ENCODE measurements at places on chromosomes 5 and 9. TPM values are rescaled to one million over a fixed set of nuclear protein-coding genes. Genes with fewer than 3 reads are reported as not detected.

- H3K4me1 ChIP-seq, result no peaks in the 10 kb centered on the region
- no peak for DNase-seq
- H3K4me3 ChIP-seq, result no peak overlapping the region
- H3K27me3 ChIP-seq, result no peaks in the 10 kb centered on the region
Observed at GRCh38 chr5:83911367-83911919, 190.8 kb upstream of the HAPLN1 start.

DNA sequence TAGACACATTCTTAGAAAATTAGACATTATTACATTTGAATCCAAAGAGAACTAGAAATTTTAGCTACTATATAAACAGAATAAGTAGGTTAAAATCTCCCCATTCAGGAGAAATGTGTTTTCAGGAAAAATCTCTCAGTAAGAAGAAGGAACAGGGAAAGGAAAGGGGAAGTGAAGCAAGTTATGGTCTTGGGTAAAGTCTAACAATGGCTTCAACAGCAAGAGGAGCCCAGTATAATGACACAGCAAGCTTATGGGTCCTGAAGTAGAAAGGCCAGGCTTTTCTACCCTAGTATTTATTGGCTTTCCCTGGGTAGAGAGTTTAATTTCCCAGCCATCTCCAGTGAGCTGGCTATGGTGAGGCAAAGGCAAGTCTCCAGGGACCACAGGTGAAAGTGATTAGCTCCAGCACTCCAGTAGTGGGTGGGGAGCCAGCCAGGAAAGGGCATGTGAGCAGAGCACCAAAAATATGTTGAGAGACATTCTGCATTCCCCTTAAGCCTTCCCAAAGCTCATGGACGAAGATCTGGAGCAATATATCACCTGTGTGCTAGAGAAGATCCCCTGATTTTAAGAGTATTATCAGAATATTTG is 981.7 kb downstream of the NR2F1-AS1 start:
- no peak overlapping the region for H3K4me3 ChIP-seq
- H3K36me3 ChIP-seq, result no peaks in the 10 kb centered on the region
- H3K27ac ChIP-seq, result no peak overlapping the region
- DNase-seq, result no peak
- no peaks in the 10 kb centered on the region for H3K27me3 ChIP-seq

DNA sequence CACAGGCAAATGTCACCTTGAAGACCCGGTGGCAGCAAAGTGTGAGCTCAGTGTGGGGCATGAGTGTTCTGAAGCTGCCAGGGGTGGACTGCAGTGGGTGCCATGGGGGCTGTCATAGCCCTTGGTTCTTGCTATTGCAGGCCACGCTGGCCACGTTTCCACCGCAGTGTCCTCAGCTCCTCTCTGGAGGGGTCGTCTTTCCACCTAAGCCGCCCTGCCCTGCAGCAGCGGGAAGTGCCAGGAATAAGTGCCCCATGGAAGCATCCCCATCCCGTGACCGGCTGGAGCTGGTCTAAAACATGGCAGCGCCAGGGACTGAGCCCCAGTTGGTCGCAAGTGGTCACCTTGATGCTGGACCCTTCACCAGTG is 6.9 kb downstream of the OBP2B start:
- H3K27me3 ChIP-seq, result no peaks in the 10 kb centered on the region
- no peaks in the 10 kb centered on the region for H3K36me3 ChIP-seq
- DNase-seq, result no peak

DNA sequence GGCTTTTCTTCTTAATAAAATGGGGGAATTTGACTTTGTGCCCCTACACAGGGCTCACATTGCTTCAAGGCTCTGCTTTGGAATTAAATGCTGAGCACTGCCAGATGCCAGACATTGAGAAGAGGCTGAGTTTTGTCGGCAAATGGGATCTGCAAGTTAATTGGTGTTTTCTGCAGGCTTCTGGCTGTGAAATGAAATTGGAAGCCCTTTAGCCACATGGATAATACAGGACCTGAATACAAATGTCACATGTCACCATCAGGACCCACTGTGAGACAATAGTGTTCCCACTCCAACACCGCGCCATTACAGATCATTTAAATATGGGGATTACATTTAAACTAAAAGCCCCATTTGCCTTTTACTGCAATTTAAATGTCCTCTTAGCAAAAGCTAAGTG is 164.4 kb downstream of the ZSWIM6 start:
- no peaks in the 10 kb centered on the region for H3K36me3 ChIP-seq
- H3K4me1 ChIP-seq, result no peaks in the 10 kb centered on the region
- no peak overlapping the region for H3K4me3 ChIP-seq
- DNase-seq, result no peak

GRCh38 chr5:2588850-2589501 is 162.5 kb downstream of the IRX2 start:
- H3K27me3 ChIP-seq, result no peaks in the 10 kb centered on the region
- no peaks in the 10 kb centered on the region for H3K4me1 ChIP-seq
- H3K4me3 ChIP-seq, result no peak overlapping the region
- H3K36me3 ChIP-seq, result no peaks in the 10 kb centered on the region
- no peak overlapping the region for H3K27ac ChIP-seq

- H3K27ac ChIP-seq, result peak overlapping the region; percentile 23
- no peaks in the 10 kb centered on the region for H3K36me3 ChIP-seq
- H3K4me3 ChIP-seq, result no peak overlapping the region
- no peaks in the 10 kb centered on the region for H3K27me3 ChIP-seq
- DNase-seq, result no peak
Observed at GRCh38 chr9:14293801-14294200, 20.1 kb downstream of the NFIB start.

- H3K36me3 ChIP-seq, result no peaks in the 10 kb centered on the region
- H3K27ac ChIP-seq, result no peak overlapping the region
- no peak for DNase-seq
- H3K27me3 ChIP-seq, result no peaks in the 10 kb centered on the region
Observed at GRCh38 chr9:93154293-93154903, 20.3 kb upstream of the NINJ1 start.

- no peaks in the 10 kb centered on the region for H3K27me3 ChIP-seq
- no peak overlapping the region for H3K4me3 ChIP-seq
- H3K36me3 ChIP-seq, result no peaks in the 10 kb centered on the region
- no peak overlapping the region for H3K27ac ChIP-seq
Observed at GRCh38 chr5:114434396-114435219, 72.7 kb downstream of the KCNN2 start.

GRCh38 chr5:60339691-60340201 is 360.2 kb downstream of the DEPDC1B start:
- H3K4me3 ChIP-seq, result no peak overlapping the region
- H3K4me1 ChIP-seq, result no peaks in the 10 kb centered on the region
- DNase-seq, result no peak
- no peak overlapping the region for H3K27ac ChIP-seq
- no peaks in the 10 kb centered on the region for H3K36me3 ChIP-seq

DNA sequence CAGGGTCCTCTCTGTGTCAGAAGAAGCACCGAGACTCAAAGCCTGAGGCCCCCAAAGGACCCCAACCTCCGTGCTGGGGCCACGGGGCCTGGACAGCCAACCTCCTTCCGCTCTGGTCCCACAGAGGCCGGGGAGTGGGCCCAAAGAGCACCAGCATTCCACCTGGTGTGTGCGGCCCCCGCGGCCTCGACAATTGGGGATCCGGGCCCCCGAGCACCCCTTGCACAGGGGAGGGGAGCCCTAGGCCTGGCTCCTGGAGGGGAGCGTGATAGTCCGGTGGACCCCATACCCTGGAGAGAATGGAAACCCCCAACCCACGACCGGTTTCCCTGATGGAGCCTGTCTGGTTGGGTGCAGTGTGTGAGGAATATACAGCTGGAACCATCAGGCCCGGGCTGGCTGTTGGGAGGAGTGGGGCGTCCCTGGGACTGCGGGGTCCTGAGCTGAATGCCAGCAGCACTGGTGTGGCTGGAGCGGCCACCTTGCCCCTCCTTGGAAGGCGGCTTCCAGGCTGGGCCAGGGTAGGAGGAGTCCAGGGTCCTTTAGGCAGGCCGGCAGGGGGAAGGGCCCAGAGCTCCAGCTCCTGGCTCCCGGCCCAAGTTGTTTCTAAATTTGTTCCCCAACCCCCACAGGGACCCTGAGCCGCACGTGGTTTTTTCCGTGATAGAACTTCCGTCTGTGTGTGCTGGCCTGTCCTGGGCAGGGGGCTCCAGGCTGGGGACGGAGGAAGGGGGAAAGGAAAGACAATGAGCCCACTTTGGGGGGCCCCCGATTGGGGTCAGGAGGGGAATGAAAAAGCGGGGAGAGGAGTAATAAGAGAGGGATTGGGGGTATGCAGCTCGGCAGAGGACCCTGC is 825 bp upstream of the TOR4A start:
- no peaks in the 10 kb centered on the region for H3K36me3 ChIP-seq
- H3K4me1 ChIP-seq, result peaks cover 17% of the 10 kb centered on the region
- H3K27ac ChIP-seq, result peak overlapping the region; percentile 83
- H3K4me3 ChIP-seq, result peak overlapping the region; percentile 36
- H3K27me3 ChIP-seq, result peaks cover 42% of the 10 kb centered on the region
- peak; percentile 36 for DNase-seq

GRCh38 chr5:155019601-155020226 is 6.2 kb downstream of the KIF4B start:
- no peak for DNase-seq
- H3K4me3 ChIP-seq, result no peak overlapping the region
- no peaks in the 10 kb centered on the region for H3K4me1 ChIP-seq
- no peak overlapping the region for H3K27ac ChIP-seq
- no peaks in the 10 kb centered on the region for H3K36me3 ChIP-seq

- H3K27ac ChIP-seq, result no peak overlapping the region
- DNase-seq, result no peak
- no peak overlapping the region for H3K4me3 ChIP-seq
- no peaks in the 10 kb centered on the region for H3K36me3 ChIP-seq
- H3K27me3 ChIP-seq, result no peaks in the 10 kb centered on the region
- H3K4me1 ChIP-seq, result no peaks in the 10 kb centered on the region
Observed at GRCh38 chr5:76763136-76763535, 47.2 kb downstream of the F2R start.

- H3K27me3 ChIP-seq, result no peaks in the 10 kb centered on the region
- no peak overlapping the region for H3K4me3 ChIP-seq
- no peaks in the 10 kb centered on the region for H3K36me3 ChIP-seq
- no peak for DNase-seq
Observed at GRCh38 chr9:4566806-4567205, 76.5 kb downstream of the SLC1A1 start.

DNA sequence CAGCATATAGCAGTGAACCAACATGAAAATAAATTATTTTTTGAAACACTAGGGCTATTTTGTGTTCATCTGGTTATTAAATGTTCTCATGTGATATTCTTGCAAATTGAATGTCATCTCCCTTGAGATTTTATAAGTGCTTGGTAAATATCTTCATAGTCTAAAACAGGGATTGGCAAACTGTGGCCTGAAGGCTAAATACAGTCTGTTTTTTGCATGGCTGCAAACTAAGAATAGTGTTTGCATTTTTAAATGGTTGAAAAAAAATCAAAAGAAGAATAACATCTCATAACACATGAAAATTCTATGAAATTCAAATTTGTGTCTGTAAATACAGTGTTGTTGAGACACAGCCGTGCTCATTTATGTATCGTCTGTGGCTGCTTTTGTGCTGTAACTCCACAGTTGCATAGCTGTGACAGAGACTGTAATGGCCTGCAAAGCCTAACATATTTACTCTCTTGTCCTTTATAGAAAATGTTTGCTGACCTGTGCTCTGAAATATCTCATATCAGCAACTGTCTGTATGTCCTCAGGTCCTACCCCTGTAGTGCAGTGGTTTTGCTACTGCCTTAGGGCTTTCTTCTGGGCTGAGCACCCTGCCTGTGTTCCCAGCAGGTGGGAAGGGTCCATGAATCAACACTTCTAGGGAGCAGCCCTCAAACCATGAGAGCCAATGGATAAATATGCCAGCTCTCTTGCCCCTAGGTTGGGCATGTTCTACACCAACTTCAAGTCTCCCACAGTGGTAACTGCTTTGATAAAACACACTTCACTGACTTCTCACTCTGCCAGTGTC is 41.7 kb upstream of the ARRDC3 start:
- no peaks in the 10 kb centered on the region for H3K4me1 ChIP-seq
- no peaks in the 10 kb centered on the region for H3K36me3 ChIP-seq

- peaks cover 27% of the 10 kb centered on the region for H3K4me1 ChIP-seq
- no peak overlapping the region for H3K27ac ChIP-seq
- no peaks in the 10 kb centered on the region for H3K27me3 ChIP-seq
Observed at GRCh38 chr5:108345541-108346171, 36.2 kb downstream of the FBXL17 start.

DNA sequence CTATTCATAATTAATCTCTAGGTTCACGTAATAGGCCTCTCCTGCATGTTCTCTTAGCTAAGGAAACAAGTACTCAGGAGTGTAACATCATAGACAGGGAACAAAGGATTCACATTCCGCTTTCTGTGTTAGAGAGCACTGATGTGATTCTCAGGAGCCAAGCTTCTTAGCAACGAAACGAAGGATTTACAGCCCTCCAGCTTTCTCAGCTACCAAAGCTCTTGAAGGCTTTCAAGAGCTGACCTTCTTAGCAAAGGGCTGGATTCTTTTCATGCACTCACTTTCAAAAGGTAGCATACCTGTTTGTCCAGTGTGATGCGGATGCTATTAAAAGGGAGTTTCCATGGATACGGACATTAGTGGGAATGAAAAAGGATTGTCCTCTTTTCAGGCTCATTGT is 107.4 kb downstream of the TUSC1 start:
- H3K4me1 ChIP-seq, result no peaks in the 10 kb centered on the region
- no peak overlapping the region for H3K4me3 ChIP-seq
- H3K27ac ChIP-seq, result no peak overlapping the region
- no peak for DNase-seq
- no peaks in the 10 kb centered on the region for H3K36me3 ChIP-seq

DNA sequence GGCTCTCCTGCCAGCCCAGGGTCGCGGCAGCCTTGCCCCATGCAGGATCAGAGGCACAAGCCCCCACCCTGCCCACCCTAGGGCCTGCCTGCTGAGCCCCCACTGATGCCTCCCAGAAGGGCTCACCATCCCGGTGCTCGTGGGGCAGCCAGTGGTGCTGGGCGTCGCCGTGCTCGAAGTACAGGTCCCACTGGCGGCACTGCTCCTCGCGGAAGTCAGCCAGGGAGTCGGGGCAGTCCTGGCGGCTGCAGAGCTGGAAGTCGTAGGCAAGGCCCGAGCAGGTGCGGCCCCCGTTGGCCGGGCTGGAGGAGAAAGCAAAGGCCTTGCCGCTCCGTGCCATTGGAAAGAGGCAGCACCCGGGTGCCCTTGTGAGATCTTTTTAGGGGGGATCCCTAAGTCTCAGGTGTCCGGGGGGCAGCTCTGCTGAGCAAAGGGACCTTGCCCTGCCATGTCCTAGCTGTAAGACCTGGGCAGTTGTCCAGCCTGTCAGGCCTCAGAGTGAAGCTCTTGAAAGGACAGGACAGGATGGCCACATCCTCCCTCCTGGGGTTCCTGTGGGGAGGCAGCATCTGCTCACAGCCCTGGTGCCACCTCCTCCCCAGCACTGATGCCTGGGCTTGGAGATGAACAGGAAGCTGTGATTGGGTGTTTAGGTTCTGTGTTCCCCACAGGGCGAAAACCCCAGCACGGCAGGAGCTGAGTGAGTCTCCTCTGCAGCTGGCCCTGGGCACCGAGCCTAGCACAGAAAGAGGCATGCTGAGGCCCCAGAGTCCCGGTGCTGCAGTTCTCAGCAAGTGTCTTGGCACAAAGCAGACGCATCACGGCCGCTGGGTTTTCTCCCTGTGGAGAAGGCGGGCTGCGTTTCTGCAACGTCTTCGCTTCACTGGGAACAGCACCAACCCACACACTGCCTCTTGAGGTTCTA is 77.7 kb downstream of the ZNF354C start:
- DNase-seq, result no peak
- H3K36me3 ChIP-seq, result no peaks in the 10 kb centered on the region
- H3K27ac ChIP-seq, result no peak overlapping the region
- H3K27me3 ChIP-seq, result no peaks in the 10 kb centered on the region
- H3K4me3 ChIP-seq, result no peak overlapping the region

PTPRD gene
- 11.7 TPM for total RNA-seq

MLLT3 gene
- total RNA-seq, result 4.3 TPM

PCDHGA11 gene
- total RNA-seq, result 3.3 TPM

TTC16 gene
- not detected for total RNA-seq

LCN1 gene
- not detected for total RNA-seq

ANKRD55 gene
- not detected for total RNA-seq

CCDC127 gene
- 6.7 TPM for total RNA-seq
